ENCODE measurements at places on chromosomes 11 and 22. TPM values are rescaled to one million over a fixed set of nuclear protein-coding genes. Genes with fewer than 3 reads are reported as not detected.

DNA sequence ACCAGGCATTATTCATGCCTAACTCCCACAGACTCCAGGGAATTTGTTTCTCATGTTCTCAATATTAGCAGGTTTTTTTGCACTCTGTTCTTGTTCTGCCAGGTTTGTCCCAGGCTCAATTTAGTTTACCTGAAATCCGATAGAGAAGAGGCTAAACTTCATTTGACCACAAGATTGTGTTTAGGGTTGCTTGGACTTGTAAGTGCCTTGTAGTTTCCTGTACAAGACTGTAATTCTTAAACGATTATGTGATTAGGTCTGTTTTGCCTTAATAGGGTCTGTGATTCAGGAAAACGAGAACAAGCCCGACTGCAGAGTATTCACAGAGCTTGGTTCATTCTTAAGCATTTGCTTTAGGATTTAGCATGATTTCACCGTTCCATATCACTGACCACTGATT lies 1.8 kb downstream of the PRSS23 start:
- H3K27ac ChIP-seq = no peak overlapping the region
- H3K4me1 ChIP-seq = peaks cover 35% of the 10 kb centered on the region
- no peak overlapping the region for H3K4me3 ChIP-seq
- DNase-seq = no peak

HTR3B gene
- total RNA-seq = not detected

- no peak overlapping the region for H3K27ac ChIP-seq
- no peaks in the 10 kb centered on the region for H3K36me3 ChIP-seq
- DNase-seq = no peak
- H3K4me1 ChIP-seq = no peaks in the 10 kb centered on the region
- H3K27me3 ChIP-seq = peaks cover 1% of the 10 kb centered on the region
- no peak overlapping the region for H3K4me3 ChIP-seq
Measured at GRCh38 chr11:12478743-12479142, 101.4 kb downstream of the PARVA start.

GRCh38 chr22:45504373-45505341 lies 2.0 kb downstream of the FBLN1 start:
- no peak overlapping the region for H3K4me3 ChIP-seq
- DNase-seq = peak; percentile 38
- H3K27me3 ChIP-seq = peaks cover 49% of the 10 kb centered on the region
- no peak overlapping the region for H3K27ac ChIP-seq

DNA sequence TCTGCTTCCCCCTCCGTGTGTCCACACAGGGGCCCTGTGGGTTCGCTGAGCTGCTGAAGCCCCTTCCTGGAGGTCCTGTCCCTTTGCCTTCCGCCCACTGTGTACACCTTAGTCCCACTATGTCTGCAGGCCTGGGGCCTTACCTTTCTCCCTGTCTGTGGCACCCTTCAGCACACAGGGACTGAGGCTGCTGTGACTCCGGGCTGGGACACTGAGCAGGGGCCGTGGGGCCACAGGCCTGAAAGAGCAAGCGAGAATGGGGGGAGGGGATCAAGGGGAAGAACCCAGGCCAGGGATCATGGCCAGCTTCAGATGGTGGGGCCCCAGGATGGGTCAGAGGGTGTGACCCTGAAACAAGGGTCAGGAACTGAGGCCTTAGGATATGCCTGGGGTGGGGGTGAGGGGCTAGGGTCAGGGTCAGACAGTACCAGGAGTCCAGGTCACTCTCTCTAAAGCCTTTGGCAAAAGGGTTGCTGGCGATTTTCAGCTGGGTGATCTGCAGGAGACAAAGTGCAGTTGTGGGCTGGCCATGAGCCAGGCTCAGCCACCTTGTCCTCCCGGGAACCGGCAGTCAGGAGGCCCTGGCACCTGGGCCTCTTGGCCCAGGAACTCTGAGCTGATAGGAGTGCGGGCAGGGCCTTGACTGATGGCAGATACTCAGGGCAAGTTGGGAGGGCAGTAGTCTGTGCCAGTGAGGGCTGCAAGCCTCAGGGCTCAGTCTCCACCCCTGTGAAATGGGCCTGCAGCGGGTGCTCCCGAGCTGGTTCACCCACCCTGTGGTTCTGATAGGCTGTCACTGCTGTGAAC lies 2.6 kb upstream of the NUDT8 start:
- no peaks in the 10 kb centered on the region for H3K27me3 ChIP-seq
- peaks cover 7% of the 10 kb centered on the region for H3K4me1 ChIP-seq
- H3K36me3 ChIP-seq = no peaks in the 10 kb centered on the region
- H3K27ac ChIP-seq = no peak overlapping the region
- no peak overlapping the region for H3K4me3 ChIP-seq
- no peak for DNase-seq

DNA sequence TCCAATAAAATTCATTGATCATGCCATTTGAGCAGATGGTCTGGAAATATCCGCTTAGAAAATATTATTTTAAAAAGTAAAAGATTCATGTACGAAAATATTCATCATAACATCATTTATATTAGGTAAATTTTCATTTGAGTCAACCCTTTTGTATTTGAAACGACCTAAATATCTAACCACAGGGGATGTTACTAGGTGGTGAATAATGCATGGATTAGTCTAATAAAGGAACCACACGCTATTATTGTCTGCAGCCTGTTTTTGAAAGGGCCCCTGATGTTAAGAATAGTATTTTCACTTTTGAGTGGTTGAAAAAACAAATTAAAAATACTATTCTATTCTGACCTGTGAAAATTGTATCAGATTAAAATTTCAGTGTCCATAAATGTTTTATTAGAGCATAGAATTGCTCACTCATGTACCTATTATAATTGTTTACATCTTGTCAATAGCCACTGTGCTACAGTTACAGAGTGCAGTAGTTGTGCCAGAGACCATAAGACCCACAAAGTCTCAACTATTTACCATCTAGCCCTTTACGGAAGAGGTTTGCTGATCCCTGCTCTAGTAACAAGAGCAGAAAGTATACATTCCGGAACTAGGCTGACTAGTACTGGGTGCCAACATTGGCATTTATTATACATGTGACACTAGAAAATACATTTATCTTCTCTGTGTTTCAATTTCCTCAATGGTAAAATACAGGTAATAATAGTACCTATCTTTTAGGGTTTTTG lies 176.1 kb downstream of the LRRC4C start:
- no peak for DNase-seq
- H3K36me3 ChIP-seq = no peaks in the 10 kb centered on the region
- H3K4me1 ChIP-seq = no peaks in the 10 kb centered on the region
- no peak overlapping the region for H3K27ac ChIP-seq
- no peak overlapping the region for H3K4me3 ChIP-seq

GRCh38 chr11:128735935-128736605 lies 42.2 kb downstream of the FLI1 start:
- DNase-seq = peak; percentile 58
- H3K27me3 ChIP-seq = no peaks in the 10 kb centered on the region
- H3K4me3 ChIP-seq = peak overlapping the region; percentile 49
- peaks cover 8% of the 10 kb centered on the region for H3K36me3 ChIP-seq
- H3K4me1 ChIP-seq = peaks cover 91% of the 10 kb centered on the region

GRCh38 chr11:71154261-71154805 lies 98.0 kb downstream of the SHANK2 start:
- no peak overlapping the region for H3K4me3 ChIP-seq
- H3K27ac ChIP-seq = no peak overlapping the region
- peaks cover 6% of the 10 kb centered on the region for H3K4me1 ChIP-seq
- H3K27me3 ChIP-seq = peaks cover 23% of the 10 kb centered on the region
- H3K36me3 ChIP-seq = no peaks in the 10 kb centered on the region

COX8A gene
- total RNA-seq = 436 TPM

- no peak for DNase-seq
- H3K27me3 ChIP-seq = no peaks in the 10 kb centered on the region
- H3K36me3 ChIP-seq = peaks cover 2% of the 10 kb centered on the region
- H3K4me3 ChIP-seq = no peak overlapping the region
Measured at GRCh38 chr11:76131671-76132631, 74.4 kb downstream of the WNT11 start.

GRCh38 chr11:32435511-32435941 lies at the start of gene WT1:
TSS of gene WT1 (minus strand) at chr11:32435539.
- peaks cover 80% of the 10 kb centered on the region for H3K27me3 ChIP-seq
- H3K4me1 ChIP-seq = peaks cover 31% of the 10 kb centered on the region
- peak within 1 kb of the TSS; percentile 32 for H3K4me3 ChIP-seq
- no peaks in the 10 kb centered on the region for H3K36me3 ChIP-seq
- no peak for DNase-seq
- no peak within 1 kb of the TSS for H3K27ac ChIP-seq

HORMAD2 gene
- total RNA-seq = not detected

GRCh38 chr22:48145738-48146137 lies 1383.3 kb downstream of the TBC1D22A start:
- no peak overlapping the region for H3K4me3 ChIP-seq
- DNase-seq = no peak
- peaks cover 15% of the 10 kb centered on the region for H3K27me3 ChIP-seq
- no peaks in the 10 kb centered on the region for H3K4me1 ChIP-seq

C1QTNF4 gene
- total RNA-seq = not detected

DNA sequence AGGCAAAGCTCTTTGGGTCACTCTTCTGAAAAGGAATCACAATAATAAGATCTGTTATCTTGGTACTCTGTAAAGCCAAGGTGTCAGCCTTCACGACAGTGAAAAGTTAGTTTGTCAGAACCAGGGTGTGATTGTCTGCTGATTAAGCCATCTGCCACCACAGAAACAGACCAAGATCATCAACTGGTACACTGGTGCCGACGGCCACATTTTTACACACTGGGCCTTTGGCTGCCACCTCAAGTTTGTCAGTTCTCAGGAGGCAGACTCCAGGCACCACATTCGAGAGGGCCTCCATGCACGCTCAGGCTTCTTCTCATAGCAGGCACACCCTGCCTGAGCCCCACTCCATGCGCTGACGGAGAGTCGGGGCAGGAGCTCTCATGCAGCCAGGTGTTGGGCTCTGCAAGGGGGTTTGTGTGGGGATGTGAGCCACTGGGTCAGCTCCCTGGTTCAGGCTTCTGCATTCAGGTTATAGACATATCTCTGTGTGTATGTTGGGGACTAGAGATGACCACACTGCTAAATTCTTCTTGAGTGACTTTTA lies 66.2 kb downstream of the KCNJ1 start:
- no peaks in the 10 kb centered on the region for H3K27me3 ChIP-seq
- H3K27ac ChIP-seq = peak overlapping the region; percentile 8
- DNase-seq = no peak
- H3K36me3 ChIP-seq = peaks cover 2% of the 10 kb centered on the region
- H3K4me3 ChIP-seq = no peak overlapping the region
- H3K4me1 ChIP-seq = peaks cover 7% of the 10 kb centered on the region

NAALADL1 gene
- total RNA-seq = 6.6 TPM

- H3K4me3 ChIP-seq = no peak overlapping the region
- no peaks in the 10 kb centered on the region for H3K36me3 ChIP-seq
- peaks cover 4% of the 10 kb centered on the region for H3K4me1 ChIP-seq
- peak; percentile 65 for DNase-seq
Measured at GRCh38 chr22:22770280-22770871, 117.2 kb upstream of the IGLL5 start.

- DNase-seq = no peak
- H3K27me3 ChIP-seq = peaks cover 2% of the 10 kb centered on the region
- H3K36me3 ChIP-seq = no peaks in the 10 kb centered on the region
- no peak overlapping the region for H3K4me3 ChIP-seq
- no peak overlapping the region for H3K27ac ChIP-seq
Measured at GRCh38 chr11:133476570-133477250, 55.6 kb downstream of the OPCML start.

PTPN5 gene
- total RNA-seq = not detected

RAB39A gene
- not detected for total RNA-seq

- peaks cover 2% of the 10 kb centered on the region for H3K4me1 ChIP-seq
- H3K4me3 ChIP-seq = no peak overlapping the region
- DNase-seq = no peak
- no peaks in the 10 kb centered on the region for H3K36me3 ChIP-seq
Measured at GRCh38 chr11:110472858-110473257, 43.1 kb downstream of the FDX1 start.

GRCh38 chr11:46856605-46857343 lies 10.7 kb upstream of the CKAP5 start:
- no peaks in the 10 kb centered on the region for H3K36me3 ChIP-seq
- no peak for DNase-seq
- no peak overlapping the region for H3K27ac ChIP-seq
- peaks cover 3% of the 10 kb centered on the region for H3K27me3 ChIP-seq
- no peak overlapping the region for H3K4me3 ChIP-seq

UBTFL1 gene
- not detected for total RNA-seq

DNA sequence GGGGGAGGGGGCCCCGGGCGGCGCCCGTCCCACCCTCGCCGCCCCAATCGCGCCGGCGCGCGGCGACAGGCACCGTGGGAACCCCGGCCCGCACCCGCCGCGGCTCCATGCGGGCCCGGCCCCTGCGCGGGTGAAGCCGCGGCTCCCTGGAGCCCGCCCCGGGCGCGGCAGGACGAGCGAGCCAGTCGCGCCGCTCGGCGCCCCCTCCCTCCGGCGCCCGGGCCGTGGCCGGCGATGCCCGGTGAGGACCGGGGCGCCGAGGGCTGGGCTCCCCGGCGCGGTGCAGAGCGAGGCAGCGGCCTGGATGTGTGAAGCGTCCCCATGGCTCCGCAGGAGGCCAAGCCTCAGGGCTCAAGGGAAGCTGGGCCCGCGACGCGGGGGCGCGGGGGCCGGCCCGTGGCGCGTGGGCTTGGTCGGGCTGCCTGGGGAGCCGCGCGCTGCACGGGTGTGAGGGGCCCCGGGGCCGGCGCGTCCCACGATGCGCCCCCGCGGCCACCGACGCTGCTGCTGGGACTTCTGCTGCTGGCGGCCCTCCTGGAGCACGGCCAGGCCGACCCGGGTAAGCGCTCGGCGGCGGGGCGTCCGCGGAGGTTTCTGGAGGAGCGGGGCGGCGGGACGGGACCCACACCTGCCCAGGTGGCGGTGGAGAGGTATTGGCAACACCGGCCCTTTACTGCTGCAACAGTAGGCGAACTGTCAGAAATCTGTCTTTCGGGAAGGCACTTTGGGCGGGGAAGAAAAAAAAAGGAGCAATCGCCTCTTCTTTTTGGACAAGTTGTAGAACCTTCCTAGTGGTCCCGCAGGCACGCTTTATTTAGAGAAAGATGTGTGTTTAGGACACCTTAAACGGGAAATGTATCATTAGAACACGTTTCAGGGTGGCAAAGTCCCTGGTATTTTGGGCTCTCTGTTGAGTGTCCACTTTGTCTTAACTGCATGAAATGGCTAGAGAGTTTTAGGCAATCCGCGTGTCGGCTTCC lies 119.4 kb downstream of the HIPK3 start:
- no peak overlapping the region for H3K4me3 ChIP-seq
- no peaks in the 10 kb centered on the region for H3K36me3 ChIP-seq
- no peak for DNase-seq
- H3K27me3 ChIP-seq = peaks cover 56% of the 10 kb centered on the region

- H3K4me3 ChIP-seq = peak overlapping the region; percentile 76
- peak; percentile 59 for DNase-seq
- H3K27ac ChIP-seq = no peak overlapping the region
- peaks cover 5% of the 10 kb centered on the region for H3K36me3 ChIP-seq
- peaks cover 31% of the 10 kb centered on the region for H3K27me3 ChIP-seq
- peaks cover 28% of the 10 kb centered on the region for H3K4me1 ChIP-seq
Measured at GRCh38 chr11:34356913-34357700, 703 bp downstream of the ABTB2 start.

- peaks cover 8% of the 10 kb centered on the region for H3K36me3 ChIP-seq
- H3K27me3 ChIP-seq = no peaks in the 10 kb centered on the region
- peaks cover under 1% of the 10 kb centered on the region for H3K4me1 ChIP-seq
- no peak overlapping the region for H3K27ac ChIP-seq
- DNase-seq = no peak
- no peak overlapping the region for H3K4me3 ChIP-seq
Measured at GRCh38 chr11:47160753-47161133, 15.9 kb downstream of the ARFGAP2 start.

SLC16A8 gene
- total RNA-seq = not detected
